Mucosa of gallbladder (tissue), 1 donor: ENCODE measurements at places on chromosomes 13 and 19. TPM values are rescaled to one million over a fixed set of nuclear protein-coding genes. Genes with fewer than 3 reads are reported as not detected.

Gene OR7D2
- not detected for total RNA-seq

Gene ZNF471
- total RNA-seq: 14.9 TPM

Gene PRTN3
- not detected for total RNA-seq

Gene ZNF606
- total RNA-seq: 23.3 TPM

Gene PLK5
- total RNA-seq: 0.89 TPM

Gene PEX11G
- total RNA-seq: 8.2 TPM

Gene SOHLH2
- 0.52 TPM for total RNA-seq

Gene CCDC106
- 18.4 TPM for total RNA-seq

Gene OR10H1
- total RNA-seq: not detected

Gene LIG1
- total RNA-seq: 22.6 TPM

Gene ZNF525
- total RNA-seq: 18.1 TPM

Gene ZNF534
- total RNA-seq: not detected

Gene SULT2B1
- total RNA-seq: 13.1 TPM

Gene SHISA7
- not detected for total RNA-seq

Gene SLITRK1
- total RNA-seq: 0.12 TPM

Gene FXYD1
- 94.0 TPM for total RNA-seq

Gene RANBP3
- 75.5 TPM for total RNA-seq

Gene LRRC25
- 7.8 TPM for total RNA-seq

Gene SLC27A5
- total RNA-seq: 7.9 TPM

Gene CD70
- not detected for total RNA-seq

Gene SHISA2
- 0.32 TPM for total RNA-seq

Gene ZNF324B
- 7.8 TPM for total RNA-seq

Gene ECSIT
- 52.9 TPM for total RNA-seq

Gene CNN1
- total RNA-seq: 1,051 TPM

Gene AKAP11
- total RNA-seq: 36.1 TPM

Gene VSTM2B
- total RNA-seq: 0.17 TPM

Gene RXFP2
- not detected for total RNA-seq

Gene THAP8
- 12.9 TPM for total RNA-seq
